ENCODE measurements at places on chromosomes 6 and 20.

GRCh38 chr6:83153883-83154521 lies 39.1 kb downstream of the PGM3 start:
- no peak for DNase-seq

GRCh38 chr6:169529931-169530751 lies 171.7 kb downstream of the WDR27 start:
- DNase-seq: no peak

- DNase-seq: no peak
Observed at GRCh38 chr20:37518606-37519507, 2.2 kb upstream of the NNAT start.

DNA sequence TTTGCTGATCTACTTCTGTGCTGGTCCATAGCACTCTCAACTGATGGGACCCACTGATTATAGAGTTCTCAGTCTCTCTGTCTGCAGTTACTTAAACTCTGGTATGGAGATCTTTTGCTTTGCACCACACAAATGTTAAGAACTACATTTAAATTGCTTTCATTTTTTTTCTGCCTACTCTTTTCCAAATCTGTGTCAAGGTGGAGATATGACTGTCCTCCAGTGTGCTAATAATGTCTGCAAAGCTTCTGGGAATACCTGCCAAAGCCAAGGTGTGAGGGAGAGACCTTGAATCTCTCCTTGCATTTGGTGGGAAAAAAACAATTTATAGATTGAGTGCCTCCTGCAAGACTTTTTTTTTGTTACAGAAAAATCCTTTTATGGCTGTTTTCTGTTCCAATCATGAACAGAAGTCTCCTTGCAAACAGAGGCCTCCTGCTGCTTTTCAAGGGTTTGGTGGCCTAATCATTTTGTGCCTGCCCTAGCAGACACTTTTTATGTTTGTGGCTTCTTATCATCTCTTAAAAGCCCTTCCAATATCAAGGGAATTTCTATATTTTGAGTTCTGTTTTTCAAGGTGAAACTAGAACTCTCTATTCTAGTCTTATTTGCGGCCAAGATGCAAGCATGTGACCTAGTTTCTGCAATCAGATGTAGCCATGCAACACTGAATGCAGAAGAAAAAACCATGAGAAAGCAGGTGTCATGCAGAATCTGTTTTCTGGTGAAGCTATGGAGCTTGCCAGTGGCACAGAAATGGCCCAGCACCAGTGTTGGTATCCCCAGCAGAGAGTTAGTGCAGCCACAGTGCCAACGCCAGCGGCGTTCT lies 23.2 kb upstream of the AKIRIN2 start:
- DNase-seq: no peak

DNA sequence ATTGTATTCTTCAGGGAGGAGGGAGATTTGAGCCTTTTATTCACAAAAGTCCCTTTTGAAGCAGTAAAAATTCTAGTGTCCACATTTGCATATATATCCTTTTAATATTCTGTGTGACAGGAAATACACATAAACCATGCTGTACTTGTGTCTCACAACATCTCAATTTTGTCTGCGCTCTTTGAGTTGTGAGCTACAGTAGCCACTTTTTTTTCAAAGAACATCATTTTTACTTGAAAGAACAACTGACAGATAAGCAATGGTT lies 21.3 kb downstream of the LMBRD1 start:
- DNase-seq: no peak

DNA sequence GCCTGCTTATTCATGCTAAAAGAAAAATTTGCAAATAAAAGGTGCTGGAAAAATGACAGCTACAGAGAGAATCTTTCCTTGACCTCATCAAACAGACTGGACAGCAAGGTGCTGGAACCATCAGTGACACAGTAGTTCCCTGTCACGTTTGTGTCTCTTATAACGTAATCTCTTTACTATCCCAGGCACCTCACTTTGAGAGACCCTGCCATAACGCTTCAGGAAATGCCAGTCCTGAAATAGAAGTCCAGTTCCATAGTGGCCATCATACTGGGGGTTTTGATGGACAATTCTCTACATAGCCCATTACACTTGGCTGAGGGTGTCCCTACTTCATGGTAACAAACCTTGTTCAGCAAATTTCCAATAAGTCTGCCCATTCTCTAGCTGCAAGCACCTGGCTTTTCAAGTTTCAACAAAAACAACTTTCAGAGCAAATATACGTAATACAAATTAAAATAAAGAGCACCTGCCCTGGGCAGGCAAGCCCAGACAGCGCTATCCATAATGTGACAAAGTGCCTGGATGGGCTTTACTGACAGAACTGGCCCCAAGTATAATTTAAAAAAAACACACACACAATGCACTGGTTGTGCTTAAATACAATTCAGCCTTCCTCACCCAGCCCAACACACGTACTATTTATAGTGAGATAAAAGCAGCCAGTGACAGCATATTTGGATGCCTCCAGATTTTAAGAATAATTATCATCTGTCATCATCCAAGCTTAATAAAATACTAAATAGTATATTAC lies 38.7 kb downstream of the CNKSR3 start:
- no peak for DNase-seq

DNA sequence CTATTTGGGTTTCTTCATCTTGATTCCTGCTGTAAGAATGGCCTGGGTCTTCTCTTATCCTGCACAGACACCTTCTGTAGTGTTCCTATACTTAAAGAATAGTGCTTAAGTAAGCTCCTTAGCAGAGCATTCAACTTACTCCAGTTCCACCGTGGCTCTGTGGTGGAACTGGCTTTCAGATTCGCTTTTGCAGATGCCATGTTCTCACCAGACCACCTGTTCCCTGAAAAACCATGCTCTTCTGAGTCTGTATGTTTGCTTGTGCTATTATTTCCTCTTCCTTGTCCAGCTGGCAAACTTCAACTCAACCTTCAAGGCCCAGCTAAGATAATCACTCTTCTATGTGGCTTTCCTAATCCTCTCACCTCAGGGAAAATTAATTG lies 4.9 kb downstream of the ELMO2 start:
- no peak for DNase-seq

- no peak for DNase-seq
Observed at GRCh38 chr6:35128496-35128895, 12.6 kb downstream of the TCP11 start.

DNA sequence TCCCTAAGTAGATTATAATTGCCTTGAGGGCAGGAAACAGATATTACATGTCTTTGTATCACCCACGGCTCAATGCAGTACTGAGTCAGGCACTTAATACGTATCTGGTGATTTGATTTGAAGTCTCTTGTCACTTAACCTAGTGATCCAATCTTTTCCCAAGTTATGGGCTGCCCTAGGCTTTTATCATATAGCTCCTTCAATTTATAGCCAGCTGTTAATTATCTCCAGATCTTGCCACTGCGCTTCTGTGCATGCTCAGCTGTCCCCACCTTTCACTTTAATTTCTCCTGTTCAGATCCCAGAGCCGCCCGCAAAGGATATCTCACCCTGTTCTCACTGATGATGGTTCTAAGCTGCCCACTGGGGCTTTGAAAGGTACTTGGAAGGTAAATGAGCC lies 41.9 kb downstream of the SNHG17 start:
- no peak for DNase-seq

- no peak for DNase-seq
Observed at GRCh38 chr6:156771047-156771446, 6.1 kb upstream of the ARID1B start.

DNA sequence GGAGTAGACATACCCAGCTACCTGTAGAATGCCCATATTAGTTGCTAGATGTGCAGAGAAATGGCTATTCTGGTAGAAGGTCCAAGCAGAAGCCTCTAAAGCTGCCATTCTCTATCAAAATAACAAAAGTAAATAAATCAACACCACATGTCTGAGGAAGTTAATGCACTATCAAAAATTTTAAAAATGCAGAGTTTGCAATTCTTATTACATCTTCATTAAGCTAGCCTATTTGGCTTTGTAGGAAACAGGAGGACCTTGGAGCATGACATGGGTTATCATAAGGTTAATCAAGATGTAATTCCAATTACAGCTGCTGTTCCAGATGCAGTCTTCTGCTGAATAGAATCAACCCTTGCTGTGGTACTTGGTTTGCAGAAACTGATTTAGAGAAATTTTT lies 188.4 kb downstream of the TBX18 start:
- DNase-seq: no peak

GRCh38 chr20:56503916-56504315 lies 20.6 kb upstream of the FAM209A start:
- no peak for DNase-seq

DNA sequence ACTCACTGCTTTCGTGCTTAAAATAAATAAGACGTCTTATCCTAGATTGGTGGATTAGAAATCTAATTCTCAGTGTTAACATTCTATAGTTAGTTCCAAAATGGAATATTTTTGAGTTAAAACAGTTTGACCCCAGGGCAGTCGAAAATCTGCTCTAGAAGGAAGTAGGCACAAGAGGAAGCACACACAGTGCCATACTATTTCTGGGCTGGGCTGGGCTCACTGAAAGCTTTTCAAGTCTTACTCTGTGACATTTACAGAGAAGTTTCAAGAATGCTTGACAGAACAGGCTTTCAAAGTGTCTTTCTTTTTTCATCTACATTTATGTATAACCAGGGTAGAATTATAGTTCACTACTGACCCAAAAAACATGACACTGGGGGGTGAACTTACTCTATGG lies 209.8 kb downstream of the SOD2 start:
- DNase-seq: no peak

DNA sequence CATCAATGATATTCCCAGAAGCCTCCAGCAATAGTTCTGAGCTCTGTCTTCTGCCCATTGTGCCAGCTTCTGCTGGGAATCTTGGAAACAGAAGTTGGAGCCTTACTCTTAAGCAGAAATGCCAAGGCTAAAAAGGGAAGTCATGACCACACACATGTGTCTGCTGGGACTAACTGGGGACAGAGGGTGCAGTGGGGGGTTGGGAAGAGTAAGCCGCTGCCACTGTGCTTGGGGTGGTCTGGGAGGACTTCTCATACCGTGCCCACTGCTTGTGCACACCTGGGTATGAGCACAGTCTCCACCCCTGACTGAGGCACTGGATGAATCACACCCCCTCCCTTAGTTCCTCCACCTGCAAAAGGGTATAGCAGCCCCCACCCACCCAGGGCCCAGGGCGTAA lies 90.7 kb downstream of the CDC5L start:
- no peak for DNase-seq

DNA sequence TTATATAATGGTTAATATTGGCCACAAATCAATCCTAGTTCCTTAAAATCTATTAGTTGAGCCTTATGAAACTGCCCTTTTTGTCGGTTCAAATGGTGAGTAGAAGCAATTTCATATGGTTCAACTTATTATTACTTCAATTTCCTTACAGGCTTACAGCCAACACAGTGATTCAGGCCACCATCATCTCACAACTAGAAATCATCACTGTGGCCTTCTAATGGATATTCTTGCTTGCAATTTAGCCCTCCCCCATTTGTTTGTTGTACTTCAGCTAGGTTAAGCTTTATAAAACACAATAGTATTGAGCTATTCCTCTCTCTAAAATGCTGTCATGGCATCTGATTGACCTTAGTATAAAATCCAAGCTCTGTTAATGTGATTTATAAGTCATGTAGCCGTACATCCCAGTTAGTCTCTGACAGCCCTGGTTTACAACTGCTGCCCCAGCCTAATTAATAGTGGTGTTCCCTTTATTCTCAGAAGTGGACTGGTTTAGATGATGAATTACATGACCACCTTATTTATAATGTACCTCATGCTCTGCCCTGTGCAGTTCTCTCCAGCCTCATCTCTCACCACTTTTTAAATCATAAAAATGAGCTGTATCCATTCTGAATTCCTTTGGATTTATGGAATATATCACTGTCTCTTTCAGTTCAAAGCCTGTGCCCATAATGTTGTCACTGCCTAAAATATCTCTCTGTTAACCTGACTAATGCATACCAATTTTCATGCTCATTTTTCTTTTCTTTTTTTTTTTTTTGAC lies 36.7 kb downstream of the LAMA2 start:
- no peak for DNase-seq

DNA sequence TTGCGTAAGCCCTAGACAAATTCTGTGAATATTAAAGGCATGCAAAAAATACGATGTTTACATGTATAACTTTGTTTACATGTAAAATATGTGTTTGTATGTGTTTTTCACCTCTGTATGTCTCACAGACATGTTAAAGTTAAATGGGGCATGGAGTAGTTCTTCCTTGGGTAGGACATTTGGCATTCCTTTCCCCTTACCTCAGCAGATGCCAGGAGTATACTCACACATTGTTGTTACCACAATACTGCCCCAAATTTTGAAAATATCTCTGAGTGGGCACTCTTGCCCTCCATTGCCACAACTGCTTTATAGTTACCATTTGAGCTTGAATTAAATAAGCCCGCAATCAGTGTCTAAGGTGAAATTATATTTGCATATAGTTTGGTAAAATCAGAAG lies 147.5 kb downstream of the MYO6 start:
- DNase-seq: no peak

- no peak for DNase-seq
Observed at GRCh38 chr6:82603871-82604270, 240.3 kb downstream of the TPBG start.

DNA sequence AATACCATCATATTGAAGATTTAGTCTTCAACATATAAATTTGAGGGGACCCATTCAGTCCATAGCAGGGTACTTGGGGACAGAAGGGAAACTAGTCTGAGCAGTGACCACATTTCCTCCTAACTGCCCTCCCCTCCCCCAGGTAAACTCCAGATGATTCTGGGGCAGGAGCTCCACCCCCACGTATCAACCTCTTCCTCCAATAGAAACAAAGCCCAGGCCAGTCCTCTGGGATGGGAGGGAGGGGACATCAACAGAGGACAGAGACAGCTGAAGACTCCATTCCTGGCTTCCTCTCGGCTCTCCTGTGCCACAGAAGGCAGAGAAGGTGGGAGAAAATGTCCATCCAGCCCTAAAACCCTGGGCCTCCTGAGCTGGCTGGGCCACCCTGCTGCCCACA lies 85.0 kb upstream of the TOP1 start:
- no peak for DNase-seq

GRCh38 chr6:150894935-150895552 lies 29.5 kb downstream of the MTHFD1L start:
- peak; percentile 38 for DNase-seq

DNA sequence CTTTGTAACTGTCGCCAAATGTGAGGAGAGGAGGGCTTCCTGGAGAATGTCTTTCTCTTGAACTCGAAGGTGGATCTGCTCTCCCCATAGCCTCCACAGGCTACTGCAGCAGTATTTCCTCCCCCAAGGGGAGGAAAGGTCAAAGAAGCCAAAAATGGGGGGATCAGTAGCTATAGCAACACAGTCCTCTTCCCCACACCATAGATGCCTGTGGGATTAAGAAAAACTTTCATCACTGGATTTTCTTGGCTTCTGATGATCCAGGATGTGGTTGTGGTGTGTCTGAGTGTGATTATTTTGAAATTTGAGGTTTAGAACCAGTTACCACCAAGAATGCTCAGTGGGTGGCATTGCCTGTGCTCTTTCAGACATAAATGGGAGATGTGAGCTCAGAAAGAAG lies 140.1 kb upstream of the SPACA1 start:
- peak; percentile 34 for DNase-seq

GRCh38 chr20:5065166-5065878 lies 54.4 kb downstream of the PCNA start:
- DNase-seq: no peak

DNA sequence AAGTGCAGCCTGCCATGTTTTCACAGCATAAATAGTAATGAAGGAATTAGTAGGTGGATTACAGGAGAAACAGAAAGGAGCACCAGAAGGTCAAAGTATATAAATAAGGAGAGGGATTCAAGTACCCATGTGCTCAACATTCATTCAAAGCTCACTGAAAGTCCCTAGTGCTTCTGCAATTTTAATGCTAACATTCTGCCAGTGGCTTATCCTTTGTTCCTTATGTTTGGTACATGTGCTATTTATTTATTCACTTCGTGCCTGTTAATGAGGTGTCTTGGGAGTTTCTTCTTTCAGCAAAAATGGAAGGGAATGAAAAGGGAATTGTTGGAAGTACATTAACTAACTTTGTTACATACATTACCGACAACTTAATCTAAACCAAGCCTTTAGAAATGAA lies 105.7 kb downstream of the CRYBG1 start:
- no peak for DNase-seq
